ENCODE measurements at places on chromosomes 16 and 17. TPM values are rescaled to one million over a fixed set of nuclear protein-coding genes. Genes with fewer than 3 reads are reported as not detected.

- no peak overlapping the region for H3K4me3 ChIP-seq
- H3K4me1 ChIP-seq: no peaks in the 10 kb centered on the region
- H3K27me3 ChIP-seq: no peaks in the 10 kb centered on the region
- DNase-seq: no peak
- no peak overlapping the region for H3K27ac ChIP-seq
- H3K36me3 ChIP-seq: no peaks in the 10 kb centered on the region
Observed at GRCh38 chr16:59655031-59655430, 920.9 kb upstream of the GOT2 start.

DNA sequence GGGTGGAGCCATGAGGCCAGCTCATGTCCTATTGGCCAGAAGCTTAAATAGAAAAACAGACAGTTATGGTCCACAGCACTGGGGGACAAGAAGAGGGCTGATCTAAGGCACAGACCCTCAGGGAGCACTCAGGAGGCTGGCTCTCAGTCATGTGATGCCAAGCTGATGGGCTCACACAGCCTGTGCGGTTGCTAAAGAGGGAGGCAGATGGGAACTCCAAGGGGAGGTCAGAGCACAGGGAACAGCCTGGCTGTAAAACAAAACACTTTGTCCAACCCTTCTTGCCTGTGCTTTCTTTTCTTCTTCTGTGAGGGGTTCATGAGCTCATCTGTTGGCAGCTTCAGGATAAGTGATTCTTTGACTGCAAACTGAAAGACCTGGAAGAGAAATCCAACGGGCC lies 27.2 kb downstream of the CNTNAP1 start:
- no peak for DNase-seq
- H3K36me3 ChIP-seq: peaks cover 20% of the 10 kb centered on the region
- no peaks in the 10 kb centered on the region for H3K27me3 ChIP-seq
- peaks cover 31% of the 10 kb centered on the region for H3K4me1 ChIP-seq
- no peak overlapping the region for H3K27ac ChIP-seq

CHST4 gene
- total RNA-seq: not detected

- peaks cover 13% of the 10 kb centered on the region for H3K36me3 ChIP-seq
- no peaks in the 10 kb centered on the region for H3K27me3 ChIP-seq
- peak overlapping the region; percentile 96 for H3K27ac ChIP-seq
- peak; percentile 52 for DNase-seq
Observed at GRCh38 chr16:79599837-79600637, 500 bp downstream of the MAF start.

DNA sequence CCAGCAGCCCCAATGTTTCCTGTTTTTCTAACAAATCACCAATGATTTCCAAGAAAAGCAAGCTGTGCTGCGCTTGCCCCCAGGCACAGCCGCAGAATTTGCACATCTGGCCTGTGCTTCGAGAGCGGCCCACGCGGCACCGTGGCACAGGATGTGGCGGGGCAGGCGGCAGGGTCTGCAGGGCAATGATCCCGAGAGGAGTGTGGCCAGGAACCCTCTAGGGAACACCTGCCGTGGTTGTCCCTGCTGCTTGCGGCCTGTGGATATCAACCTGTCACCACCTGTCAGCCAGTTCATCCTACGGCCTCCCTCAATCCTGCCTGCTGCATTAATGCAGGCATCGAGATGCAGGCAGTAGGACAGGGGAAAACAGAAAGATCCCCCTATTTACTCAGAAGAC lies 24.0 kb downstream of the PIK3R5 start:
- no peaks in the 10 kb centered on the region for H3K27me3 ChIP-seq
- H3K4me3 ChIP-seq: peak overlapping the region; percentile 92
- peaks cover 64% of the 10 kb centered on the region for H3K4me1 ChIP-seq
- peak; percentile 38 for DNase-seq

GRCh38 chr16:87791295-87792204 lies 25.8 kb upstream of the KLHDC4 start:
- no peak overlapping the region for H3K27ac ChIP-seq
- no peaks in the 10 kb centered on the region for H3K4me1 ChIP-seq
- H3K4me3 ChIP-seq: no peak overlapping the region
- H3K36me3 ChIP-seq: no peaks in the 10 kb centered on the region
- H3K27me3 ChIP-seq: no peaks in the 10 kb centered on the region

GRCh38 chr16:62709794-62710193 lies 673.6 kb upstream of the CDH8 start:
- H3K27ac ChIP-seq: no peak overlapping the region
- H3K4me1 ChIP-seq: no peaks in the 10 kb centered on the region
- no peaks in the 10 kb centered on the region for H3K36me3 ChIP-seq
- H3K4me3 ChIP-seq: no peak overlapping the region
- DNase-seq: no peak

GRCh38 chr16:67082891-67083290 lies 26.9 kb upstream of the PHAF1 start:
- no peak overlapping the region for H3K4me3 ChIP-seq
- H3K4me1 ChIP-seq: peaks cover 15% of the 10 kb centered on the region
- no peak for DNase-seq

DNA sequence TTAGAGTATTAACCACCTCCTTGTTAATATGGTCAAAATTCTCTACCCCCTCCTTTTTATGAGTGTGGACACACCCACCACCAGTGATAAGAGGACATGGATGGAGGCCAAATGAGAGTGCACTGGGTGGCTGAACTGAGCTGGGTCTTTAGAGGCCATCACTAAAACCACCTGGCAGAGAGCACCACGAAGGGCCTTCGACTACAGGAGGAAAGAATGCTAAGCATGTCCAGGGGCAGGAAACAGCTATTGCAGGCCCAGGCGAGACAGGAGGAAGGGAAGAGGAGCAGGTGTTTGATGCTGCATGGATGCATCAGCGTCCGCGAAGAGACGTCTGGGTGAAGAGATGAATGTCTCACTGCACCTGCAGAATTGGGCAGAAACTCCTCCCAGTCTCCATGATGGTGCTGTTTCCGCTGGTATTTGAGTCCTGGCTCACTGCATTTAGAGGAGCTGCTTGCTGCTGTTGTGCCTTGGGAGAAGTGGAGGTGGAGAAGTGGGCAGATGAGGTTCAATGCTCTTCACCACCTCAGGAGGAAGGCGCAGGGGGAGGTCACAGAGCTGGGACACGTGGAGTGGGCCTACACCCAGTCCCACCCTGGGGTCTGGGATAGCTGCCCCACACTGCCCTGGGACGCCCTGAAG lies 33.2 kb downstream of the SPHK1 start:
- no peak overlapping the region for H3K4me3 ChIP-seq
- peaks cover under 1% of the 10 kb centered on the region for H3K36me3 ChIP-seq
- no peak for DNase-seq
- H3K27me3 ChIP-seq: no peaks in the 10 kb centered on the region
- H3K27ac ChIP-seq: peak overlapping the region; percentile 56

SLC12A3 gene
- not detected for total RNA-seq

DNA sequence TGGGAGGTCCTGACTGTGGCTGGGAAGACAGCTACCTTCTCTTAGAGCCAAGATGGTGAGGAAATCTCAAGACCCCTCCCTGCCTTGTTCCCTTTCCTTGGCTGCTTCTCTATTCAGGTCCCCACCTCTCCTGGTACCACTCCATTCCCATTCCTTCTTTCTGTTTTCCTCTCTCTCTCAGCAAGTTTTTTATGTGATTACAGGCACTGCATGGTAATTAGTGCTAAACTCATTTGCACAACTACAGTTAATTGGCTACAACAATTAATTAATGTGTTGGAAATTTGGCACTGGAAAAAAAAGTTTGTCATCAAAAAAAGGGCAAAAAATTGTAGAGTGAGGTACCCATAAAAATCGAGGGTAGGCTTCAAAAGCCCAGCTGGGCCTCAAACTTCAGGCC lies 45.3 kb downstream of the NEUROD2 start:
- H3K27me3 ChIP-seq: no peaks in the 10 kb centered on the region
- no peak overlapping the region for H3K4me3 ChIP-seq
- H3K4me1 ChIP-seq: peaks cover 2% of the 10 kb centered on the region
- H3K27ac ChIP-seq: peak overlapping the region; percentile 43
- H3K36me3 ChIP-seq: peaks cover 14% of the 10 kb centered on the region

- H3K27ac ChIP-seq: no peak overlapping the region
- no peak for DNase-seq
- peaks cover 6% of the 10 kb centered on the region for H3K4me1 ChIP-seq
Observed at GRCh38 chr16:47113130-47113529, 30.6 kb downstream of the NETO2 start.

GRCh38 chr17:72152387-72152929 lies 31.6 kb downstream of the SOX9 start:
- no peaks in the 10 kb centered on the region for H3K27me3 ChIP-seq
- no peak overlapping the region for H3K4me3 ChIP-seq
- H3K4me1 ChIP-seq: no peaks in the 10 kb centered on the region
- H3K27ac ChIP-seq: no peak overlapping the region
- H3K36me3 ChIP-seq: no peaks in the 10 kb centered on the region

TADA2A gene
- 13.9 TPM for total RNA-seq

DNA sequence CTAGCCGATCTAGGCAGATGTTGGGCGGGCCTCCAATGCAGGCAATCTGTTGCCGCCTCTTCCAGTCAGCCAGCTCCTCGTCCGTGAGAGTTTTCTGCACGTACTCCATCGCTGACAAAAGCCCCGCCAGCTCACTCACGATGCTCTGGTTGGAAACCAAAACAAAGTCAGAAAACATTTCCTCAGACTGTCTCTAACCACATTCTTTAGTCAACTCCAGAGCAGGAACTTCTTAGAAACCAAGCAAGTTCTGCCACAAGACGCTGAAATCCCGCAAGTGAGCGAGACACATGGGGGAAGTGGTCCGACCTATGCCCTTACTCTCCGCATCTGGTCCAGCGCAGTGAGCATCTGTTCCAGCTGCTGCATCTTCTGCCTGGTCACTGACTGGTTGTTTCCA lies 49.1 kb downstream of the STAT5A start:
- peak overlapping the region; percentile 83 for H3K4me3 ChIP-seq
- H3K4me1 ChIP-seq: peaks cover 29% of the 10 kb centered on the region
- peaks cover 4% of the 10 kb centered on the region for H3K36me3 ChIP-seq
- H3K27me3 ChIP-seq: no peaks in the 10 kb centered on the region

GRCh38 chr17:70298929-70299531 lies 129.7 kb downstream of the KCNJ2 start:
- no peak for DNase-seq
- no peaks in the 10 kb centered on the region for H3K27me3 ChIP-seq
- H3K36me3 ChIP-seq: no peaks in the 10 kb centered on the region

DNA sequence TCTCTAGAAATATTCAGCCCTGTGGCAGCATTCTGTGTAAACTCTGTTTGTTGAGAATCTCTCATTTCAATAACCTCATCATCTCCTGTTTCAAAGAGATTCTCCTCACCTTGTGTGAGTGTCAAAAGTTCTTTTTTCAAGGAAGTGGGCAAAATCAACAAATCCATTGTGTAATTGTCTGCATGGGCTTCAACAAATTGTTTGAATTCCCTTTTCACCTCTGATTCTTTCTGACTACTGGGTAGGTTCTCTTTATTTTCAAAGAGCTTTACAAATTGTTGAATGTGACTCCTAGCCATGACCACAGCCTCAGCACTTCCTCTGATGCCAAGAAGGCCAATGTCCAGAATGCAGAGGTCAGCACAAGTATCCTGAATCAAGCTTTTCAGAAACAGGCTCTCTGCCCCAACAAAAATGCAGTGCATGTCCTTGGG lies 48.0 kb downstream of the N4BP1 start:
- H3K36me3 ChIP-seq: peaks cover 2% of the 10 kb centered on the region
- no peaks in the 10 kb centered on the region for H3K27me3 ChIP-seq
- DNase-seq: no peak
- H3K27ac ChIP-seq: peak overlapping the region; percentile 27

CCDC78 gene
- 3.7 TPM for total RNA-seq

NPTX1 gene
- 0.99 TPM for total RNA-seq

DNA sequence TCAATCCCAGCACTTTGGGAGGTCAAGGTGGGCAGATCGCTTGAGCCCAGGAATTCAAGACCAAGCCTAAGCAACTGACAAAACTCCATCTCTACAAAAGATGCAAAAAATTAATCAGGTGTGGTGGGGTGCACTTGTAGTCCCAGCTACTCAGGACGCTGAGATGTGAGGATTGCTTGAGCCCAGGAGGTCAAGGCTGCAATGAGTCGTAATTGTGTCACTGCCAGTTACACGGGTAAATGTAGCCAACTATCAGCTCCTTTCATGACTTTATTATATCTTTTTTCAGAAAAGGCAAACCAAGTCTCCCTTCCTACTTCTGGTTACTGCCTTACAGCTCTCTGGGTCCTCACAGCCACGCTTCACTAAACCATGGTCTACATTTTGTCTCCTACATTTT lies 4.0 kb downstream of the SDF2 start:
- H3K27ac ChIP-seq: no peak overlapping the region
- no peak for DNase-seq
- H3K36me3 ChIP-seq: peaks cover 6% of the 10 kb centered on the region

CCL23 gene
- total RNA-seq: not detected

DNA sequence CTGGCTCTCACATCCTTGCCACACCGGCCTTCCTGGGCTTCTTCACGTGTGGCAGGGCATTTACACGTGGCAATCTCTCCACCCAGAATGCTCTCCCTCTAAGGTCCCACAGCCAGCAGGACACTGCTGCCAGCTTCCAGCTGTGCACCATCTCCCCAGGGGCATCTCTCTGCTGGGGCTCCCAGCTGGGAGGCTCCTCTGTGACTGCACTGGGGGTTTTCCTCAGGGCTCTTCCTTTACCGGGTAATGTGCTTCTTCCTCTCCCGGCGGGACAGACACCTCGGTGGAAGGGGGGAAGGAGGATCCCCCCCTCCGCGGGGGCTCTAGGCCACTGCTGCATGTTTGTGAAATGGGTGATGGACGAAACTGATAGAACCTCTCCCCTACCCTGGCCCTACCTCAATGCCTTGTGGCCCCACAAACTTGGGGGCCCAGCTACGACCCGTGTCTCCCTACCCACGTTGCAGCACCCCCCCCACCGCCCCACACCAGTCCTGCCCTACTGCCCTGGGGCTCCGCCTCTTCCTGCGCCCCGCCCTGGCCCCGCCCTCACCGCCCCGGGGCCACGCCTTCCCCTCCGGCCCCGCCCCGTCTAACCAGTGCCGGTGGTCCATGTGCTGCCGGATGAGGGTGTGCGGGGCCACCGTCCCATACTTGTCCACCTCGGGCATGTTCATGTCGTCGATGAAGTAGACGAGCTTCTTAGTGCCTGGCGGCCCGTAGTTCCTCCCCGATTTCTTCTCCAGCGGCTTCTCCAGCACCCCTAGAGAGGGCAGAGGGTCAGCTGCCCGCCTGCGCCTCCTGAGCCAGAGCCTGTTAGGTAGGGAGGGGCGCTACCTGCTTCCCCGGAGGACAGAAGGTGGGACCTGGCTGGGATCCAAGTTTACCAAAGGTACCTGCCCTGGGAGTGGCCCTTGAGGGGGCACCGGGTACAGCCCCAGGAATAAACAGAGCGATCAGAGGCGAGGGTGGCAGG lies 92.6 kb downstream of the DNAH17 start:
- peaks cover 14% of the 10 kb centered on the region for H3K4me1 ChIP-seq
- no peak overlapping the region for H3K27ac ChIP-seq
- peak; percentile 46 for DNase-seq
- peak overlapping the region; percentile 77 for H3K4me3 ChIP-seq

Data from T-helper 17 cell (primary cell).